ENCODE measurements at places on chromosomes 4 and X.

GRCh38 chrX:50638123-50638522, 167.5 kb upstream of the DGKK start:
- no peak for DNase-seq

- no peak for DNase-seq
Observed at GRCh38 chr4:176350671-176351070, 30.9 kb downstream of the SPCS3 start.

DNA sequence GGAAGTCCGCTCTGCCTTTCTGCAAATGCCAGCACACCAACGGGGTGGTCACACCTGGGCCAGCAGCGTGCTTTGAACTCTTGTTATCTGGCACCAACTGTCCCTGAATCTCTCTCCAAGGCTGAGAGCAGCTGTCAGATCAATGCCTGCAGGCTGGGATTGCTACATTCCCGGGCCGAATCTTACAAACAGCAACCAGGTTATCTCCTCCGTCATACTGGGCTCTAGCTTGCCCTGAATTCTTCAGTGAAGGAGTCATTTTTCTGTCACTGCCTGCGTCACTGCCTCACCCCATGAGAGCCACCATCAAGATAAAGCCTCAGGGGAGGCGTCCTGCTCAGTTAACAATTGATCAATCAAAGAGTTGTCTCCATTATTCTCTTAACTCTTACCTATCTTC, 329.4 kb upstream of the PPARGC1A start:
- DNase-seq, result no peak

- DNase-seq, result no peak
Observed at GRCh38 chrX:139931646-139932072, 1.2 kb downstream of the ATP11C start.
